ENCODE measurements at places on chromosomes 16 and 17.

DNA sequence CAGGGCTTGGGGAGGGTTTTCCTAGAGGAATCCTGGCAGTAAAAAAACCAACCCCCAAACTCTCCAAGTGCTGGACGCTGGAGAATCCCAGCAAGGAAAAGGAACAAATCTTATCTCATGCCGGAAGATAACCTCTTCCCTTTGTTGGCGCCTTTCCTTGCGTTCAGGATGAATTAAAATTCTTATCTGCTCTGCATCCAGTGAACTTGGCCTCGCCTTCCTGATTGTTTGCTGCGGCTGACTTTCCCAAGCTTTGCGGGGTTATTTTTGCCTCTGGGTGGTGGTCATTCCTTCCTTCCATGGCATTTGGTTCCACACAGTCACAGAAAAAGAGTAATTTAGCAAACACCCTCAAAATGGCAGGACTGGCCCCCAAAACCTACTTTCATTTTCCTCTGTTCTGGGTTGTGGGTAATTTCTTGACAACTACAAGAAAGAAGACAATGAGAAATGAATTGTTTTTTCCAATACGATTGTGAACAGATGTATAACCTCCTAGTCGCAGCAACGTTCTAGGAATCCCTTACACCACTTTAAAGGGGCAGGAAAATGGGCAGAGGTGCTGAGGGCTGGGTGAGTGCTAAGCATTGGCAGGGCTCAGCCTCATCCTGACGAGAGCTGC, 77.8 kb downstream of the MRC2 start:
- DNase-seq, result no peak

DNA sequence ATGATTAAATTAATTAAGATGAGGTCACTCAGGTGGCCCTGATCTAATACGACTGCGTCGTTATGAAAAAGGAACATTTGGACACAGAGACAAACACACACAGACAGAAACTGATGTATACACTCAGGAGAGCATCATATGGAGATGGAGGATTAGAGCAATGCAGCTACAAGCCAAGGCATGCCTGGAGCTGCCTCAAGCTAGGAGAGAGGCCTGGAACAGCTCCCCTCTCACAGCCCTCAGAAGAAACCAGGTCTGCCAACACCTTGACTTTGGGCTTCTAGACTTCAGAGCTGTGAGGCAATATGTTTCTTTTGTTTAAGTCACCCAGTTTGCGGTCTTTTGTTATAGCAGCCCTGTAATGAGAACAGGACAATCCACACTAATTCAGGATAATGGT, 318.9 kb downstream of the HS3ST3B1 start:
- no peak for DNase-seq

- DNase-seq, result no peak
Observed at GRCh38 chr16:47983999-47984580, 171.7 kb downstream of the ABCC12 start.

GRCh38 chr17:44840936-44841335, 6.7 kb upstream of the HIGD1B start:
- no peak for DNase-seq

DNA sequence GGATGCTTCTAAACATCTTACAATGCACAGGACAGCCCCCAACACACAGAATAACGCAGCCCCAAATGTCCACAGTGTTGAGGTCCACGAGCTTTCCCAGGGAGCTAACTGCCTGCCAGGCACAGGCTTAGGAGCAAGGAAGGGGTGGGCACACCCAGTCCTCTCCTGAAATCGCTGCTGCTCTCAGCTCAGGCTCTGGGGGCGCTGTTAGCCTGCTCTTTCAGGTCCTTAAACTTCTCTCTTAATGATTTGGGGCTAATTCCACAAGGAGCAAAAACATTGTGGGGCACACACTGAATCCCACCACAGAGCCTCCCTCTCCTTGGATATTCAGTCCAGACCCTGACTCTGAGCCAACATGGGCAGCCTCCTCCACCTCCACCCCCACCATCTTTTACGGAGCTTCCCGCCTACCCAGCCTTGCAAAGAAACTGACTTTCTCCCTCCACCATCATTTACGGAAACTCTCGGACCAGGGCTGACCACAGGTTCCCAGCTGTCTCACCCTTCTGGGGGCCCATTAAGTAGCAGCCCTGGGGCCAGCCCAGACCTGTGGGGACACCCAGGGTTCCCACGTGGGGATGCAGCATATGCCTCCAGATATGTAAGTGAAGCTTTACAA, 1.1 kb downstream of the CD300H start:
- peak; percentile 59 for DNase-seq

DNA sequence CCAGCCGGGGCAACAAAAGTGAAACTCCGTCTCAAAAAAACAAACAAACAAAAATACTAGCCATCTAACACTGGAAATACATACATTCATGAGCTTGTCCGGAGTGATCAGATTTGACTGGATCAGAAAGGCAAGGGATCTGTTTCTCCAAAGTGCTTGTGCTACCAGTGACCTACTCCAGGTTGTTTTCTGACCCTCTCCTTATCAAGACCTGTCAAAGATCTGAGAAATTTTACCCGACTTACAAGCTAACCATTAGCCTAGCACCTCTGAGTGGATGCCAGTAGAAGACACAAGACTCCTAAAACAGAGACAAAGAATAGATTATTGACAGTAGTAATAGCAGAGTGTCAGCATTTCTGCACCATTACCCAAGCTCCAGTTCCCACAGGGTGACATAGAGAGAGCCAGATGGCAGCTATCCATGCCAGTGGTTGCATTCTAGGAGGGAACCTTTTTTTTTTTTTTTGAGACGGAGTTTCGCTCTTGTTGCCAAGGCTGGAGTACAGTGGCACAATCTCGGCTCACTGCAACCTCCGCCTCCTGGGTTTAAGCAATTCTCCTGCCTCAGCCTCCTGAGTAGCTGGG, 9.8 kb downstream of the ASPA start:
- no peak for DNase-seq

- DNase-seq, result peak; percentile 29
Observed at GRCh38 chr17:47882247-47882646, 13.8 kb upstream of the SP2 start.

DNA sequence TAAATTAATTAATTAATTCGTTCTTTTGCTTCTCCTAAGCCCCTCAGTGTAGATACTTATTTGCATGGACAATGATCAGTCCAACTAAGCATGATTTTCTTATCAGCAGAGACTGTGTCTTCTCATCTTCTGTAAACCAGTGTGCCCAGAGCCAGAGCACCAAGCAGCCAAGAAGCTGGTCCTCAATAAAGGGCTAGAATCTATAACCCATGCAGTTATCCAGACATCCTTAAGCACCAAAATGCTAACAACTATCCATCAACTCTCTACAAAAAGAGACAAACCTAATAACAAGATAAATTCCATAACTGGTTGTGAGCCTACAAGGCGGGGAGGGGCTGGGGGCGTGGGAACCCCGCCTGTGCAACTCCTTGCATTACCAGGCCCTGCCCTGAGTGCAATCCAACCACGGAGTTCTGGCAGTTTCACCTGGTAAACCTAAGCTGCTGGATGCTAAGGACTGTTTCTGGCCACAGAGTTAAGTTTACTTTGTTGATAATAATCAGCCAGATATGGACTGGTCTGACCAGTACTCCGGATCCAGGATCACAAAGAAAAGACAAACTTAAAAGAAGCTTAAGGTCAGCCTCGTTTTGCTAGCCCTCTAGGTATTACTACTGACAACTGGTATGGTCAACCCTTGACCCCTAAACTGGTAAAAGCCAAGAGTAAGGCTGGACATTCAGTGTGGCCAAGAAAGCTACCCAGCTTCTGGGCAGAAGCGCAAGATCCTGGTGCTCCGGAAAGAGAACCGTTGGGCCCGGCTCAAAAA, 51.5 kb downstream of the ZFHX3 start:
- no peak for DNase-seq

GRCh38 chr17:4535667-4536258, 19.4 kb downstream of the MYBBP1A start:
- DNase-seq, result no peak

GRCh38 chr17:82247856-82248671, 19.2 kb downstream of the SLC16A3 start:
- DNase-seq, result no peak

DNA sequence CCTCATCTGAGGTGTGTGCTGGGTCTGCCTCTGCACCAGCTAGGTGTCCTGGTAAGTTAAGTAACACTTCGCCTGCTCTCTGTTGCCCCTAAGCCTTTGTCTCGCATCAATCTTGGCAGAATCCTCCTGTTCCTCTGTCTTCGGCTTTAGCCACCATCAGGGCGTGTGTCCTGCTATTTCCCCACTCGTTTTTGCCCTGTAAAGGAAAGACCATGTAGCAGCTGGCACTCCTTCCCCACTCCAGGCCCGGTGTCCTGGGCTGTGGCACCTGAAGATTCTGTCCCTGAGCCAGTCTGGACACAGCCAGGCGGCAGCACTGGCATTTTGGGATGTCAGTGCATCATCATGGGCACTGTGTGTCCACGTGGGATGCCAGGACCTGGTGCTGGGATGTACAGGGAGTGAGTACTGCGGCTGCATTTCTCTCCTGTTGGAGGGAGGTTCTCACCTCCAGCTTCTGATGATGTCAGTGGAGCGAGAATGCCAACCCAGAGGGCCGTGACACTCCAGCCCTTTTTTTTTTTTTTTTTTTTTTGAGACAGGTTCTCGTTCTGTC, 26.2 kb upstream of the FOXK2 start:
- DNase-seq, result no peak

GRCh38 chr17:59296190-59296589, 35.3 kb upstream of the YPEL2 start:
- DNase-seq, result no peak

DNA sequence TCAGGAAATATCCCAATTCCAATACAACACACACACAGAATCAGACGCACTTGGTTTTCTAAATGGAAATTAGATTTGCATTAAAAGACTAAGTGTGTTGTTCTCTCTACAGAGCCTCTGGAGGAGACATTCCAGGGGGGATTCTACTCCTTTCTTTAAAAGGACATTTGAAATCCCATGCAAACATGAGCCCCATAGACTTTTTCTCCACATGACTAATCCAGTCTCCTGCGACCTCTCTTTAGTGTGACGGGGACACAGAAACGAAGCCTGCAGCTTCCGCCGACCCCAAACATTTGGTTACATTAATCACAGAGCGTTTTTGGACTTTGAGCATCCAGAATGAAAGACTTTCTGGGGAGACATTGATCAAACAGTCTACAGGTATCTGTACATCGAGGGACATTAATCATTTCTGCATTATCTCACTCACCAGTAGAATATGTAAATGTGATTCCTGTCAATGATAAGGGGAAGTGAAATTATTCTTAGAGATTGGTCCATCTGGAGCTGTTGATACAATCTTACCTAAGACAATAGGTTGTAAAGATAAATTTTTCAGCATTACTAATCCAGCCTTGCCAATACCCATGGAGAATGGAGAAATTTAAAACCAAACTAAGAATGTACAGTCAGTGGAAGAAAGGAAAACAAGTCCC, 103.4 kb upstream of the IRX3 start:
- DNase-seq, result no peak

- DNase-seq, result no peak
Observed at GRCh38 chr17:36980280-36980761, 31.6 kb downstream of the AATF start.

DNA sequence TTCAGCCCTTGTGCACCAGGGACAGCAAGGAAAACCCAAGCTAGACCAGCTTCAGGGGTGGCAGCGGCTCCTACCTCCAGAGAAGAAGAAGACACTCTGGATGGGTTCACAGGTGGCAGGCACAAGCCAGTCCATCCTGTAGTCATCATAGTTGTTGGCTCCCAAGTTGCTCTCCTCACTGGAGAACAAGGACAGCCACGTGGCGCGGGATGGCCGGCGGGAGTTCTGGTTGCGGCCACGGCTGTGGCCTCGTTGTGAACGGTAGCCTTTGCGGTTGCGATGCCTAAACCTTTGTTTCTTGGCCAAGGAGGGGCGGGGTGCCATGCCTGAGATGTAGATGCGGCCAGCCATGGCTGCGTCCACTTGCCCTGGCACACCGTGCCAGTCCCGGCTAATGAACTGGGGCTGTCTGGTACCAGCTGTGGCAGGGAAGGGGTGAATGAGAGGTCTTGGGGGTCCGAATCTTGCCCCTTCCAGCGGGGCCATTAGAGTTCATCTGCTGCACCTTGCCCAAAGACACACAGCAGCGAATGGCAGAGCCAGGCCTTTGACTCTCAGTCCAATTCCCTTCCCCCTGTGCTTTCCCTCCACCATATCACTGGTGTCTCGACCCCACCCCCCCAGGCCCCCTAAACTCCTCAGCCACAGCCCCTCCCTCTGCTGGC, 2.3 kb downstream of the VTN start:
- no peak for DNase-seq

DNA sequence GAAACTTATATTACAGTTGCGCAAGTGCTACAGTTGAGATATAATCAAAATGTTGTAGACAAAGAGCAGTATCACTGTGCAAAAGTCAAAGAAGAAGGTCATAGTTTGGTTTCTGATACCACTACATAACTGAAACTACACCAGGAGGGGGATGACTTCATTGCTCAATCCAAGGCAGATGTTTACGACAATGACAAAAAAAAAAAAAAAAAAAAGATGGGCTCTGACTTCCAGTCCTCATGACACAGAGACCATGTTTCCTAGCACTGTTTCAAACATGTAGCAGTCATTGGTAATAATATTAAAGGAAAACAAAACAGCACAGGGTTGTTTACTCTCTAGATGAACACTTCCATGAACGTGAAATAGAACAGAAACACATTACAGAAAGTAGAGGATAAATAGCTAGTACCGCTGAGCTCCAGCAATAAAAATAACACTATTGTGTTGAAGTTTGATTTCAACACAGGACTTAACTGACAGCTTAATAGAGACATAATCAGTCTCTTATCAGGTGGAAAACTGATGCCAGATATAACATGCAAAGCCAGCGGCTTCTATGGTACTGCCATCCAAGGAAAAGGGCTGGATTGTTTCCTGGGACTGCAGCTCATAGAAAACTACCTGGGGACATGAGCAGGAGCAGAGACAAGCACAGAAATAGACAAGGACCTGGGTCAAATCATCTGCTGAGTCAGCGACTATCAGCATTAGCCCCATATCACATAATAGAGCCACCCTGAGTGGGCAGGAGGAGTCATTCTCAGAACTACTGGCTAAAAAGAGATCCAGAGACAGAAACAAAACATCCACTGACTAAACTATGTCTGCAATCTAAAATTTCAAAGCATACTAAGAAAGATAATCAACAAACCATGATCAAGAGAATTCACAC, 463.6 kb upstream of the SOX9 start:
- no peak for DNase-seq

DNA sequence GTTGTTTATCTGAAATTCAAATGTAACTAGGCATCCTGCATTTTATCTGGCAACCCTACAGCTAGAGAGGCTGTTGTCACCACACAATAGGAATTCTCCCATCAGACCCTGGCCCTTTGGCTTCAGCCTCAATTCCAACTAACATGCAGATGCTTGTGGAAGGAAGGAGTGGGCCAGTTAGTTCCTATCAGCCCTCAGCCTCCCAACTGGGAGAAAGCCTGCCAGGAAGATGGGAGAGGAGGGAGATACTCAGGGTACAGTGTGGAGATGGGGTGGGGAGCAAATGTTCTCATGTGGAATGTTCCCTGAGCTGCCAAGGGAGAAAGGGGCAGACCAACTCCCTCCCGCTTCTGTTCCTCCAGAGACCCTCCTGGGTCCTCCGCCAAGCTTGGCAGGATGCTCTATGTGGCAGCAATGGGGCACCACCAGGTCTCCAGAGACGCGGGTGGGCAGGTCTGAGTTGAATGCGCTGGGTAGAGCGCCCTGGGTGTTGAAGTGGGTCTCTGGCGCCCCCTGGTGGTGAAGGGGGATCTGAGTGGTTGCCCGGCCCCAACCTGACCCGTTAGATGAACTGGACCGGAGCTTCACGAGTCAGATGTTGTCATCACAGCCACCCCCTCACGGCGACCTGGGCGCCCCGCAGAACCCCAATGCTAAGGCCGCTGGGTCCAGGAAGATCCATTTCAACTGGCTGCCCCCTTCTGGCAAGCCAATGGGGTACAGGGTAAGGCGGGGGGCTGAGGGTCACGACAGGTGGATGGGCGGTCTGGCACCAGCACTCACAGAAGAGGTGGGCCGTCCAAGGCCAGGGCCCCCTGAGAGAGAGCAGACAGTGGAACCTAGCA, 15.2 kb downstream of the GALK1 start:
- DNase-seq, result peak; percentile 84

All from hematopoietic multipotent progenitor cell (in vitro differentiated cells).